Cardiac fibroblast (primary cell): ENCODE measurements at places on chromosomes 4 and X.

- DNase-seq = no peak
Measured at GRCh38 chr4:40908297-40908696, 158.5 kb downstream of the NSUN7 start.

GRCh38 chrX:54181202-54181953, 1.7 kb downstream of the FAM120C start:
- peak; percentile 54 for DNase-seq

- no peak for DNase-seq
Measured at GRCh38 chrX:9647431-9647830, 118.2 kb downstream of the GPR143 start.

DNA sequence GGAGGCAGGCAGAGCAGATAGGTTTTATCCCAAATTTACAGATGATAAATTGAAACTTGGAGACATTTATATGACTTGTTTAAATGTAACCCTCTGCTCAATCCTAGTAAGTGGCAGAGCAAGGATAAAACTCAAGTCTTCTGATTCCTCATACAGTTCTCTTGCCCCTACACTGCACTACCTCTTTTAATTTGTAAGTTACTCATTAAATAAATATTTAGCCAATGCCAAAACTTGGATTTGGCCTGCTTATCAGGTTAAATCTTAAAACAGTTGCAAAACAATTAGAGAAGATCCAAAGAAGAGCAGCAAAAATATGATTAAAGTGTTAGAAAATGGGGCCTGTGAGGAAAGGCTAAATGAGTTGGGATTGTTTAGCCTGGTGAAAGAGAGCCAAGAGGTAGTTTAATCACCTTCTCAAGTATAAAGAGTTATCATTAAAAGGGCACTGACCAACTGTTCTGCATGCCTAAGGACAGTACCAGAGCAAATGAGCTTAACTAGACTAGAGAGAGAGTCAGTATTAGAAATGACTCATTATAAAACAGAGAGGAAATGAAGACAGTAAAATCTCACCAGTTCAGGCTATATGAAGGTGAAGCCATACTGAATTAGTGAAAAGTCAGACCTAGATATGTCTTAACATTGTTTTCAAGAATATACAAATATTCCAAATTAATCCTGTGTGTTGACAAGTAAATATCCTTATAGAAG, 146.3 kb downstream of the GRIA3 start:
- no peak for DNase-seq

GRCh38 chr4:157221895-157222770, 1.6 kb downstream of the GRIA2 start:
- peak; percentile 1 for DNase-seq

DNA sequence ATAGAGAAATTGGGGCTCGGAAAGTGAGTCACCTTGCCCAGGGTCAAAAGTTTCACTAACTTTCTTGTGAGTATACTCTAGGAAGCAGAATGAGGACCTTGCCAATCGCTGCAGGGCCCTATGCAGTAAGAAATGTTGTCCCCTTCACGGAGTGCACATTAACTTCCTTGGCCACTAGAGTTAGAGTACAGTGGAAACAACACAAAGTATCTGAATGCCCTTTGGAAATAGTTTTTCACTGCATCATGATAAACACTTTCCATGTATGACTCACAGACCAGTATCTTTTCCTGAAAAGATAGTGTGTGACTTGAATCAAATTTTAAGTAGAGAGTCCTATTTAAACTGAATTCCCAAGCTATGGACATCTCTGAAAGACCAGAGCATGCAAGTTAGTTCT, 45.5 kb upstream of the STK26 start:
- no peak for DNase-seq

GRCh38 chrX:149198980-149199732, 305.9 kb downstream of the IDS start:
- no peak for DNase-seq

GRCh38 chr4:150769248-150769647, 187.3 kb downstream of the MAB21L2 start:
- DNase-seq = peak; percentile 61

DNA sequence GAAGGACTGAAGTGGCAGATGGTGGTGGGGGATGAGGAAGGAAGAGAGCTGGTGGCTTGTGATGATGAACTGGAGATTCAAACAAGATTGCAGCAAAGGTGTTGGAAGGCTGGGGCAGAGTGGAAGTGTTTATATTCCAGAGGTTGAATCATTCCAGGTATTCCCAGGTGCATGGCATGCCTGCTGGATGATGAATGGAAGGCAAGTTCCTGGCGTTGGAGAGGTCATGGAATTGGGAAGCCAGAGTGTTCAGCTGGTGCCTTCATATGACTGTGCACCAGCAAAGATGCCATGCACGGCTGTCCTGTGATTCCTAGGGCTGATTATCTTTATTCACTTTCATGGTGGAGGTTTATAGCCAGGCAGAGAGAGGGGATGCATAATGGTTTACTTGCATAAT, 135.8 kb upstream of the PUDP start:
- no peak for DNase-seq
